ENCODE measurements at places on chromosomes 1 and 21.

DNA sequence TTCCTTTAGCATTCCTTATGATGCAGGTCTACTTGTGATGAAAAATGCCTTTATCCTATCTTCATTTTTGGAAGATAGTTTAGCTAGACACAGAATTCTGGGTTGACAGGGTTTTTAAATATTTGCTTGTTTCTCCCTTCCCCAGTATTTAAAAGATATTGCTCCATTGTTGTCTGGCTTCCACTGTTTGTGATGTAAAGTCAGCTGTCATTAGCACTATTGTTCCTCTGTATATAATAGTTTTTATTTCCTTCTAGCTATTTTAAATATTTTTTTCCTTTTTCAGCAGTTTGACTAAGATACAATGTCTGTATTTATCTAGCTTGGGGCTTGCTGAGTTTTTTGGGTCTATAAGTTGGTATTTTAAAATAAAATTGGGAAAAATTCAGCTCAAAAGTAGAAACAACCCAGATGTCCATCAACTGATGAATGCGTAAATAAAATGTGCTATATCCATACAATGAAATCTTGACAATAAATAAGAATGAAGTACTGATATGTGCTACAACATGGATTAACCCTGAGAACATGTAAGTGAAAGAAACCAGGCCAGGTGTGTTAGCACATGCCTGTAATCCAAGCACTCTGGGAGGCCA, 11.2 kb downstream of the IFT25 start:
- DNase-seq = no peak

- DNase-seq = no peak
Observed at GRCh38 chr1:214135886-214136285, 145.1 kb upstream of the SMYD2 start.

GRCh38 chr1:75795703-75796193, 934 bp upstream of the MSH4 start:
- no peak for DNase-seq

DNA sequence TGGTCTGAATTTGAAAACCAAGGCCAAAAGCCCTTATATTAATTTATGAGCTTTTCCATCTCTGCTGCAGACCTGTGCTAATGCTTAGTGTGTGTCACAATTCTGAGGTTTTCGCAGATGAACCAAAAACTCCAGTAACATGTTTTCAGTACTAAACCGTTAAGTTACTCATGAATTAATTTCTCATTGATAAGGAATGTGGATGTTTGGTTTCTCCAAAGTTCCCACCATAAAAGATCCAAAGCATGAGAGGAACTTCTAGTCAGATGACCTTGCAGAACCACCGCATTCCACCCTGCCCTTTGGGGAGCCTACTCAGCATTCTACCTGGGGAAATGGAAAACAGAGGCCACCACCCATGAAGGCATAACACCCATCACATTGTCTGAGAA, 7.5 kb upstream of the LEPR start:
- DNase-seq = no peak

- no peak for DNase-seq
Observed at GRCh38 chr21:45183852-45184251, 103.8 kb downstream of the POFUT2 start.

DNA sequence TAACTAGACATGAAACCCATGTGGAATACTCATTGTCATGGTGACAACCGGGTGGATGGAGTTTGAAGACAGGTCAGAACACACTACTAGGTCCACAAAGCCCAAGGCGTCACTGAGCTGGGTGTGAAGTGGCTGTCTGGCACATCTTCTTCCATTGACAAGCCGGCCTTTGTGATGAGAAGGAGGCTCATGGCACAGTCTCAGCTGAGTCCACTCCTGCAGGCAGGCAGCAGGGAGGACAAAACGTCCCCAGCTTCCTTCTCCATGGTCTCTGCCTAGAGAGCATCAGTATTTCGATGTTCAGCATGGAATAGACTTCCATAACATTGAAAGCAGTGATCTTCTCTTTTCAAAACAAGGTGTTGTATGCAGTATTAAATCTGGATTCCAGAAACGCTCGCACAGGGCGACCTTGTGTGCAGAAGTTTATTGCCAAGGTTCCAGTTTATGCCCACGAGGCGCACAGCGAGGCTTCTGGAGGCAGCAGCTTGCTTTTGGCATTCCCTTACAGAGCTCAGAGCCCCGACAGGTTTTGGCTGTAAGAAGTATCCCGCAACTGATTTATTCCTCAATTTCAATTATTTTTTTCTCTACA, 104.2 kb downstream of the SIM2 start:
- no peak for DNase-seq

- no peak for DNase-seq
Observed at GRCh38 chr1:88237058-88237457, 447.0 kb upstream of the PKN2 start.

All from left ventricle myocardium inferior (tissue), 1 donor.